Activated CD8-positive, alpha-beta memory T cell treated with anti-CD3 and anti-CD28 coated beads for 24 hours (primary cell): ENCODE measurements at places on chromosomes 1 and 21.

GRCh38 chr1:25148673-25149300 is 83.5 kb downstream of the SYF2 start:
- DNase-seq: peak; percentile 55

DNA sequence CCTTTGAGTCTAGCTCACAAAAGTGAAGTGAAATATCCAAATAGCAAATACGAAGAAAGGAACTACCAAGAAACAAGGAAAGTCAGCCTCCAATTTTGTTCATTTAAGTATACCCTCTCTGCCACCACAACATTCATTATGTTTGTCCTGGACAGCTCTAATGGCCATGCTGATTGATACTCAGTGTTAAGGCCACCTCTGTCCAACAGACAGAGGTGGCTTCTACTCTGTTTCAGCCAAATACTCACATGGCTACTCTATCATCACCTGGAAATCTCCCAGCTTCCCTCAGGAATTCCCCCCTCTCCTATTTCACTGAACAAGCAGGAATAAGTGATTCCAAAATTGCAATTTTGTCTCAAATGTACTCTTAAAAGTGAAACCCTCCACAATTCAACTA is 10.7 kb downstream of the APP start:
- DNase-seq: no peak

DNA sequence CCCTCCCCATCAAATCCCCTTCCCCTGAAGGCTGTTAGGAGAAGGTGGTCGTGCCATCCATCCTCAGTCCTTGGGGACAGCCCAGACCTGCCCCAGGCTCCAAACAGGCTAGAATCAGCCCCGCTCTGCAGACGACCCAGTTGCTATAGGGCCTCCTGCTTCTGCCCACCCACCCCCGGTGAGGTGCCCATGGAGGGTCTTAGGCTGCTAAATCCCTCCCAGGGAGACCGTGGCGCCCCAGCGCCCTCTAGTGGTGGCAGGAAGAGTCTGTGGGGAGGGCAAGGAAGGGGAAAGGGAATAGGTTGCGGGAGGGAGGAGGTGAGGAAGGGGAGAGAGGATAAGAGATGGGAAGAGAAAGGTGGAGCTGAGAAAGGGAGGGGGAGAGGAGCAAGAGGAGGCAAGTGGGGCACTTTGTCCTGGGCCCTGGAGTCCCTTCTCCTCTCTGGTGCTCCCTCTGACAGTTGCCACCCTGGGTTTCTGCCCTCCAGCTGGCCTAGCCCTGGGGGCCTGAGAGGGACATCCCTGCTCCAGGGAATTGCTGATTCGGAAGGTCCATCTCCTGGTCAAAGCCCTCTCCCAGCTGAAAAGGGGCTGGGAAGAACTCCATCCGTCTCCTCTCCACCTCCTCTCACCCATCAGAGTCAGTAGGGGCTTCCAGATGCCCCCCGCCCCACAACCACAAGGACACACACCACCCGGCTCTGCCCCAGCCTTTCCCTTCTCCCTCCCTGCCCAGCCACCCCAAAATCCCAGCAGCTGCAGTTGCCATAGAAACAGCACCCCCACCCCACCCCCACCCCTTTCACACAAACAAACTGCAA is 55.4 kb downstream of the CAMK2N1 start:
- peak; percentile 69 for DNase-seq

DNA sequence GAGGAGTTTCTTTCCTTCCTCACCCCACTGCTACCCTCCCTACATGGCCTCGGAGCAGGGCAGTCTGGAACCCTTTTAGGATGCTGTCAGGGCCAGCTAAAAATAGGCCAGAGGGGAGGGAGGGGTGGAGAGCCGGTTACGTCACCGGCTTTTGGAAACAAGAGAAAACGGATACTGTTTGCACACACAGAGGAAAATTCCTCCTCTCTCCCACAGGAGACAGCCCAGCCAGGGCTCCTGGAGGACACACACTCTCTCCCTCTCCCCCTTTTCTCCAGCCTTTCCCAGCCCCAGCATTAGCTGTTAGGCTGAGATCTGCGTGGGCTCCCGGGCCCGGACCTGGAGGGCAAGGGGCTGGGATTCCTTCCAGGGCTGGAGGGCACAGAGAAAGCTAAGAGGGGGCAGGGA is 20.0 kb upstream of the ALDH4A1 start:
- DNase-seq: no peak

GRCh38 chr1:58206749-58207148 is 339.8 kb downstream of the OMA1 start:
- no peak for DNase-seq

- DNase-seq: no peak
These were observed 6.0 kb downstream of the PLEKHG5 start for GRCh38 chr1:6485168-6486101.

DNA sequence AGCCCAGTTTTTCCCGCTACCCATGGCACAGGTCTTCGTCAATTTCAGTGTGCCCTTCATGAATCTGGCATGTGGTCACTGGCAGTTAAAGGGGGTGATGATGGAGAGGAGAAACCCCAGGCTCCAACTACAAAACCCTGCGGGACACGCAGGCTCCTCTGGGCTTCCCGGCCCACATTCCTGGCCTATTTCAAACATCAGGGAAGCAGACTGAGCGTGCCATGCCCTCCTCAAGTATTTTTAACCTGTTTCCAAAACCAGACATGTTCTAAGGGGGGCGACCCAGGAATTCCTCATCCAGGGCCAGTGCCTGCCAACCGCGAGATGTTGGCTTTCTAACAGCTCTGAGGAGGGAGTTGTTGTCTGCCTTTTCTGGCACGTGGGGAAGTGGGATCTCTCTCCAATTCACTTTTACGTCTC is 85.1 kb downstream of the CAPZB start:
- no peak for DNase-seq

GRCh38 chr1:17596651-17597509 is 57.4 kb downstream of the ARHGEF10L start:
- DNase-seq: no peak

- DNase-seq: no peak
These were observed 48.5 kb downstream of the EVI5 start for GRCh38 chr1:92736395-92736794.

DNA sequence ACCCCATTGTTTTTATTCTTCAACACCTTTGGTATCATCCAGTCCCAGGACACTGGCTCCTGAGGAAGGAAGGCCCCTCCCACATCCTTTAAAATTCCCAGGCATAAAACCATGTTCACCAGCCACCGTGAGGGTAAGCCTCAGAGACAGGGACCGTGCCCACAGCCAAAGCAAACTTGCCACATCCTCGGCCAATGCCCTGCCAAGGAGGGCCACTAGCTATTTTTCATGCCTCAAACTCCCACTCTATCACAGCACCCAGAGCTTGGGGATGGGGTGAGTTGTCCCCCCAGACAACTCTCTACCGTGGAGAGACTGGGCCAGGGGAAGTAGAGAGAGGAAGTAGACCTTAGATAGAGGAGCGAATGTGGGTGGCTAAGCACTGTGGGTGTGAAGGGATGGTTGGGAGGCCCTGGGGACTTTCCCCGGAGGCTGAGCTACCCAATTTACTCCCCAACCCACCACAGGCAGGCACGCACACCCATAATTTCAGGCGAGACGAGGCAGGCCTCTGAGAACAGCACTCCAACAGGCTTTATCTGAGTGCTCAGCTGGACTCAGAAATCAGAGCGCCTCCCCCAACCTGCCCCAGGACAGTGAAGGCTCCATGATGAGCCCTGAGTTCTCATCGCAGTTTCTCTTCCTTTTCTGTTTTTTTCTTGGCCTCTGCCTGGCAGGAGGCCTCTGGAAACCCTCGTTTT is 15.9 kb upstream of the BTG2 start:
- DNase-seq: peak; percentile 93

DNA sequence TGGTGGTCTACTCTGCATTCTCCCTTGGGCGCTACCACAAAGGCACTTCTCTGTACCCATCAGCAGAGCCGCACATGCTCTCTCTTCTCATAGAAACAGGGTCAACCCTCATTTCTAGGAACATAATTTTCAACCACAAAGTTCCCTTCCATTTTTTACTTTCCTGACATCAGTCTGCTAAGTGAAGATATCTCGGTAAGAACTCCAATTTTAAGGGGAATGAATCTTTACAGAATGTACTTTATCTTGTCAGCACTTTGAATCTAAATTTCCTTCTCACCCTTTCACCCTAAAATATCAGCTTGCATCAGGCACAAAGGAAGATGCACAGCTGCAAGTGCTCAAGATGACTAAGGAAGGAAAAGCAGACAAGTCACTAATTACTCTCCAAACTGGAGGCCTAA is 545.9 kb downstream of the SMYD3 start:
- no peak for DNase-seq

- no peak for DNase-seq
These were observed 24.6 kb downstream of the GALNT2 start for GRCh38 chr1:230091473-230092231.

DNA sequence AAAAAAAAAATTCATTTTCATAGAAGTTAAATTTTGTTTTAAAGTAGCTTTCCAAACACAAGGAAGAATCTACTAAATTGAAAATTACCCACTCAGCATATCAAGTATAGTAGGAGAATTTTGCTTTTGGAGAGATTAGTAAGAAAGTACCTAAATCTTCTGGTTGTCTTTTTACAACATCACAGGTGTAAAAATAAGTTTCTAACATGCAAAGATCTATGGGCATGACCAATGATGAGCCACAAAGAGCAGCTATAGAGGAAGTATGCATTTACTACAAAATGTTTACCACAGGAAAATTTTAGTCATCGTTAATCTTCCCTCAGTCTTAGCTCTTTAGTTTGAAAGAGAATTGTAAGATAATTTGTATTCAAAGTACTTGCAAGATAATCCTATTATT is 28.1 kb downstream of the ANGPTL3 start:
- DNase-seq: no peak

DNA sequence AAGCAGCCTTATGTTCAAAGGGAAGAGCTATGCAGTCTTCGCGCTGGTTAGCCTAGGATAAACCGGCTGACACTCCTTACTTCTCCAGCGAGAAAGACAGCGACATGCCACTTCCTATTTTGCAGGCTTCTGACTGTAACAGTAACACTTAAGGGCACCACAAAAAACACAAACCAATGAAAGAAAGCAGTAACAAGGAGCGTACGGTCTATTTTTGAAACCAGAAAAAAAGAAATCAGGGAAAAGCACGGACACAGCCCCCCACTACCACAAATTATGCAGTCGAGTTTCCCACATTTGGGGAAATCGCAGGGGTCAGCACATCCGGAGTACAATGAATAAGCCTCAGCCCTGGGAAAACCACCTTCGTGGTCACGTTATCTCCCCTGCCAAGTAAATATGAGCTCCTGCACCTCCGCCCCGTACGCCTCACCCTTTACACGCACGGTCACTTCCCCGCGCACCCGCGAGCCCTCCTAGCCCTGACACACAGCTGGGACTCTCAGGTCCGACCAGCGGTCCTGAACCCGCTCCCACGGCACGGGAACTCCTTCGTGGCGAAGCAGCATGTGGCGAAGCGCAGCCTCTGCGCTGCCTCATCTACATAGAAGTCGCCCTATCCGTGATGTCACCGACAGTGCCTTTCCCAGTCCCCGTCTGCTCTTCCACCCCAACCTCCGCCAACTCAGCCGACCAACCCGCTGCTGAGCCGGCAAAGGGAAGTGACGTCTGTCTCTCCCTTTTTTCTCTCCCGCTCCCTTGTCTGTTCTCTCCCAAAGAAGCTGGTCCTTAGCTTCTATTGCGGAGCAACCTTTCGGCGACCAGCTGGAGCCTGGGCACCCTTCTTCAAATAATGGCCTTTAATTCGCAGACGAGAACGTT is 40.9 kb upstream of the PPIAL4F start:
- DNase-seq: peak; percentile 95

DNA sequence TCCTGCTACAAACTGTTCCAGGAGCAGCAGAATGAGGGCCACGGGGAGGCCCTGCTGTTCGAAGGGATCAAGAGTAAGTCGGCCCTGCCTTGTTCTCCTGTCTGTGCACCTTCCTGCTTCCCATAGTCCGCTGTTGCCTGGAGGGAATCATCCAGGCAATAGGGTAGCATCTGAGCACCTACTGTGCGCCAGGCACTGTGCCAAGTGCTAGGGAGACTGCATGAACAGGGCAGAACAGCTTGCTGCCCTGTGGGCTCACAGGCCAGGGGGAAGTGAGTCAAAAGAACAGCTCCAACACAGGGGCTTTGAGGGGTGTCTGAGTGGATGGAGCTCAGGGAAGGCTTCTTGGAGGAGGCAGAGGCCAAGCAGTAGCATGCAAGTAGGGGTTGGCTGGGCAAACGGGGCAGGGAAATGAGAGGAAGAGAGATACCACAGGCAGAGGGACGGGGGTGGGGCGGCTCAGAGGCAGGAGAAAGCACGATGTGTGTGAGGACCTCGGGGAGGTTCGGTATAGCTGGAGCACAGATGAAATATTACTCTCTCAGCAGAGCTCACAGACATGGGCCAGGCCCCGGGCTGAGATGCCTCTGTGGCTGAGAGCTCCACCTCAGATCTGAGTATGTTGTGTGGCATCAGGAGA is 15.5 kb upstream of the PADI6 start:
- peak; percentile 70 for DNase-seq

- DNase-seq: no peak
These were observed 44.7 kb upstream of the PAXBP1 start for GRCh38 chr21:32816261-32816660.

- no peak for DNase-seq
These were observed 44.4 kb upstream of the SELENON start for GRCh38 chr1:25755475-25756125.

DNA sequence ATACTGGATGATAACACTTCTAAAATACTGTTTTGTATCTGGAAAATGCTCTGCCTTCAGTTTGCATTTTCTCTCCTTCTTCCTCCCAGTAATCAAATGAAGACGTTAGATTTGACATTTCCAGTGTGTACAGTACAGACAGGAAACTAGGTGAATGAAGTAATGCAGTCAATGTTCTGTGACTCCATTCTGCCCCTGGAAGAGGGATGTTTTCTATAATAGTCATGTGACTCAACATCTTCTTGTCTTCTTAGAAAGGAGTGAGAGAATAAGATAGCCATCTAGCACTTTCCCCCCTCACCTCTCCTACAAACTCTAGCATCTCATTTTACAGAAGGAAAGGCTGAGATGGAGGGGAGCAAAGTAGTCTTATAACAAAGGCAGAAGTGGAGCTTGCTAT is 77.6 kb downstream of the DDR2 start:
- no peak for DNase-seq

- no peak for DNase-seq
These were observed 23.3 kb downstream of the SLC44A3 start for GRCh38 chr1:94843430-94843829.

- no peak for DNase-seq
These were observed 110.0 kb upstream of the VANGL1 start for GRCh38 chr1:115531631-115532264.

DNA sequence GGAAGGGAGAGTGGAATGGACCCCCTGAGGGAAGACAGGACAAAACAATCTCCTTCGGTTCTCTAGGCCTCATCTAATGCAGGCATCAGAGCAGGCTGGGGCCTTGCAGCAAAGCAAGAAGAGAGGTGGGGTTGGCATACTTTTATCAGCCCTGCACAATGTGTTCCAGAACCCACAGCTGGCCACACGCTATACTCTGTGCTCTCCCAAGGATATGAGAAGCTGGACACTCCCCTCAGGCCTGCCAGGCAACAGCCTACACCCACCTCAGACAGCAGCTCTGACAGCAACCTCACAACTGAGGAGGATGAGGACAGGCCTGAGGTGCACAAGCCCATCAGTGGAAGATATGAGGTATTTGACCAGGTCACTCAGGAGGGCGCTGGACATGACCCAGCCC is 27.3 kb downstream of the LY9 start:
- no peak for DNase-seq
